NCI-H1048 (cell line): ENCODE measurements at places on chromosomes 12 and 14.

DNA sequence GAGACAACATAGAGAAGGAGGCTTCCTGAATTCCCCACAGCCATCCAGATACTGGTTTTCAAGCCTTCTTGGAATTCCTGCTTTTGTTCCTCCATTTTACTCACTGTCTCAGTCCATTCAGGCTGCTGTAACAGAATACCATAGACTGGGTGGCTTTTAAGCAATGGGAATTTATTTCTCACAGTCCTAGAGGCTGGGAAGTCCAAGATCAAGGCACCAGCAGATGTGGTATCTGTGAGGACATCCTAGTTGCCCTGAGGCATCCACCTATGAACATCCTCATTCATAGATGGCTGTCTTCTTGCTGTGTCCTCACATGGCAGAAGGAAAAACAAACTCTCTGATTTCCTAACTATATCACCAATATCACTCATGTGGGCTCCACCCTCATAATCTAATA lies 374.9 kb downstream of the FUT8 start:
- no peak for DNase-seq

GRCh38 chr12:75706786-75707605 lies 195.6 kb upstream of the KRR1 start:
- DNase-seq, result no peak

DNA sequence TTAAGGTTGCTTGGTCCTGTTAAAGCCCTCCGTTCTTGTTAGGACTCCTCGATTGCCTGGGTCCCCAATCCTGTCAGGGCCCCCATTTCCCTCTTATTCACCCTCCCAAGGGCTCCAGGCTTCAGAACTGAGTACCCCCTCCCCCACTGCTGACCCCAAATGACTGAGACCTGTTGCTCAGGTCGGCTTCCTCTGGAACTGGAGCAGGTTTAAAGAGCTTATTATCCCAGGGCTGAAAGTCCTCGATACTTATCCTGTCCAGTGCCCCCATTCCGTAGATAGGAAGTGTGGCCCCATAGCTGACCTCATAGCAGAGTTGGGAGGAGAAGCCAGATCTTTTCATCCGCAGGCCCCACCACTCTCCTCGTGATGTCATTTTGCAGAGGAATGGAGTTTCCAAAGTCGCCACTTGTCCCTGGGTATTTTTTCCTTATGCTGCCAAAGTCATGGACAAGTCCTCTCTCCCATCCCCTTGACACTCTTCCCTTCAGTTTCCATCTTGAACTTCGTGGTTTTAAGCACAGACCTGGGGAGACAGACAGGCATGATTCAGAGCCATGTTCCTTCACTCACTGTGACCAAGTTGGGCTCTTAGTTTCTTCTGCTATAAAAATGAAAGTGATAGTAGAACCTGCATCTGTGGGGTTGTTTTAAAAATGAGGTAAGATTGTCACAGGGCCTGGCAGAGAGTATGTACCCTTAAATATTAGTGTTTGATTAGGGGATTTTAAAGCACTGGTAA lies 1.2 kb downstream of the USP30 start:
- DNase-seq, result no peak

GRCh38 chr14:88312257-88312656 lies 10.8 kb downstream of the KCNK10 start:
- no peak for DNase-seq

DNA sequence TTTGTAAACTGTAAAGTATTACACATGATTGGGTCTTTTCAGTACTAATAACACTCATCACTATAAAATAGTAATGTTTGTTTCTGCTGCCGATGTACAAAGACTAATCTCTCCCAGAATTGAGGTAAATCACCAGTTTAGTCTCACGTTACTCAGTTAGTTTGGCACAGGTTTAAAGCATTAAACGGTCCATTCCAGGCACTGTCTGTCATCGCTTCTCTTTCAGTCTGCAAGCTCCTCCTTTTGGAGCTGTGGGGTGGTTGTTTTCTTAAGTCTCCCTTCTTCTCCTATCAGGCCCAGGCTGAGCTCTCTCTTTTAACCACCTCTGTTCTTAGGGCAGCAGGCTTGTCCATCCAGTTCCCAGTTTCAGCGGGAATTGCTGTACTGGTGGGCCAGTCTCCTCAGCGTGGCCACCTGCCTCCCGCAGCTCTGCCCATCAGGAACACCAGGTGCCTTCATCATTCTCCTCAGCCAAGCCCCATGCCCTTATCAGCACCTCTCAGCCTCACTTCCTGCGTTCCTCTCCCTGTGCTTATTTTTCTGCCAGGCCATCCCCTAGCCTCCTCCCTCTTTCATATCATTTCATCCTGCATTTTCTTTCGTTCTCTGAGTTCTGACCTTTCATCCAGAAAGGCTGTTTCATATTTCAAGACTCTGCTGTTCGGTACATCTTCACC lies 149.0 kb downstream of the TGFB3 start:
- no peak for DNase-seq

- no peak for DNase-seq
These were observed 268.9 kb downstream of the SUDS3 start for GRCh38 chr12:118645219-118645618.

GRCh38 chr12:85725991-85726390 lies 110.2 kb downstream of the RASSF9 start:
- no peak for DNase-seq

GRCh38 chr12:20047901-20048300 lies 320.4 kb upstream of the PDE3A start:
- no peak for DNase-seq

DNA sequence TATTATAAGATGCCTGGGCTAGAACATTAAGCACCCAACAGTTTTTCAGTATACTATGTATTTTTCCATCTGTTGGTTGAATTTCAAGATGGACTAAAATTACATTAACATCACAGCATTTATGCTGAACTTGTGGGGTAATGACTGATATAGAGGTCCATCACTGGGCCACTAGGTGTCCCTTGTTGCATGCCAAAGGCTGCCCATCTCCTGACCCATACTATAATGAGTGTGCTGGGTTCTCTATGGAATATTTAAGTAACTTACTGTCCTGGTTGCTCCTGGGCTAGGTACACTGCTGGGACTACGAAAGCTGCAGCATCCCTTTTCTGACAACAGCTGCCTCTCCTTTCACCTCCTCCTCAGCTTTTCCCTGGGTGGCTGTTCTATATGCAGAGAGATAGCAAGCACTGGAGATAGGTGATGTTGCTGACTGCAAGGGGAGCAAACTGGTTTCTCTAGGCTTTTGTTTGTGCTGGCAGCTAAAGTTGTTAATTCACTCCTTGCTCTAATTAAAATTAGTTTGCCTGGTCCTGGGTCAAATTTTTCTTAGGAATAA lies 138.6 kb upstream of the TRHDE start:
- DNase-seq, result no peak

DNA sequence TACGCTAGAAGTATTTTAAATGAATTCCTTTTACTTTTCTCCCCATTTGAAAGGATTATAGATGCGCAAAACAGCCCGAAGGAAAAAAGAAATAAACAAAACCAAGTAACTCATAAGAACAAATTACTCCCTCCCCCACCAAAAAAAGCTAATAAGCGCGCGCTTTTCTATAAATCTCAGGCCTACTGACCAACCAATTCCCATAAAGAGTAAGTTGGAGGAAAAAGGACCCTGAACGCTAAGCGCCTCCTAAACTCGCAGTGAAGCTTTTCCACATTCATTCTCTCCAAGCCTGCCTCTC lies 588 bp downstream of the MBIP start:
- DNase-seq, result no peak

DNA sequence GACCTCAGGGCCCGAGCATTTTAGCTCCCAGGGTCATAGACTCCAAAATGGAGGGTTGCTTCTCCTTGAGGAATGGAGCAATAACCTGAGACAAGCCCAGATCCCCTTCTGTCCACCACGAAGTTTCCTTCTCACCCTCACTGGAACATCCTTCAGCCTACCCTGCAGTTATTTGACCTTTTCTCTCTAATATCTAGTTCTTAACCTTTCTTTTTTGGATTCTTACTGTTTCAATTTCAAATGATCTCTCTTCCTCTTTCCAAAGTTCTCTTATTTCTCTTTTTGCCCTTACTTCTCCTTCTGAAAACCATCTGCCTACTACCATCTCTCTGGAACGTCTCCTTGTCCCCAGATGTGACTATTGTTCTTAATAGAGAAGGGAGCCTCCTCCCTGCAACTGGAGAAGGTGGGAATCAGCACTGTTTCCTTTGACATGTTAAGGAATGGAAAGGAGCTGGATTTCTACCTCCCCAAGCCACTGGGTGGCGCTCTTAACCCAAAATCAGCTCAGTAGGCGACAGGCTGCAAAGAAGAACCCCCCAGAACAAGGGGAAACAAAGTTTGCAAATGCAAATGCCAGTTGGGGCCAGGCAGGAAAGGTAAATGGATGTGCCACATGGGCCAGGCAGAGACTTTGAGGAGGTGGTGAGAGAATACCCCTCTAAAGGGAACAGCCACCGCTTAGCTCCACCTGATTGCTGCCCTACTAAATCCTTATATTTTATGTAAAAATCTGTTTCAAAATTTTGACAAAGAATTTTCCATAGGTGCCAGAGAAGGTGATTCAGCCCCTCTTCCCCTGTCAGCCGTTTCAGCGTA lies 22.4 kb upstream of the PDE1B start:
- no peak for DNase-seq

- DNase-seq, result no peak
These were observed 42.9 kb downstream of the BRAP start for GRCh38 chr12:111642681-111643426.

DNA sequence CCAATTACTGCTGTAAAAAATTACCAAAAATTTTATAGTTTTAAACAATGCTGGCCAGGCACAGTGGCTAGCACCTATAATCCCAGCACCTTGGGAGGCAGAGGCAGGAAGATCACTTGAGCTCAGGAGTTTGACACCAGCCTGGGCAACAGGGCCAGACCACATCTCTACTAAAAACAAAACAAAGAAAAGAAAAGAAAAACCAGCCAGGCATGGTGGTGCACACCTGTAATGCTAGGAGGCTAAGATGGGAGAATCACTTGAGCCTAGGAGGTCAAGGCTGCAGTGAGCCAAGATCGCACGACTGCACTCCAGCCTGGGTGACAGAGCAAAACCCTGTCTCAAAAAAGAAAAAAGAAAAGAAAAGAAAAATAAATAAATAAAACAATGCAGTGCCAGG lies 54.0 kb upstream of the ARID2 start:
- no peak for DNase-seq

DNA sequence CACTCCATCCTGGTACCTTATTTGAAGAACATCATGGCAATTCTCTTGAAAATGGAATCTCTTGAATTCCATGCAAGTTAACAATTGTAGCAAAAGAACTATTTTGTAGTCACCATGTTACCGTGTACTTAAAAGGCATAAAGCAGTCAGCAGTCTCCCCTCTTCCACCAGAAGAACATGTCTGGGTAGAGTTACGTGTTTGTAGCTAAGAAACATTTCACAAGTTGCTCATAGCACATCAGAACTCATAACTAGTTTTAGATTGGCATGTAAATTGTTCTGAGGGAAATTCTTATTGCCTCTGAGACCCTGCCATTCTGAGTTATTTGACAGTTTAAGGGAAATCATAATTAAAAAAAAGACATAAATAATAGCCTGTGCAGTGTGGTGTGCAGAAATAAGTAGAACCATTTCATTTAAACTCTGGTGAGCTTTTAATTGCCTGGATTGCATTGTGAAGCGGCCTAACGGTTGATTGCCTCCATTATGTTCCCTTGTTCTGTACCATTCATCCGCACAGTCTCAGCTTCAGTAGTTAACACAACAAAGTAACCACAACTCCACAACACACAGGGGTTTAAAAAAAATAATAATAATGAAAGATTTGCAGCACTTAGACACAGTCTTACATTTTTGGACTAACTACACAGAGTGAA lies 2.6 kb downstream of the LMO3 start:
- no peak for DNase-seq

DNA sequence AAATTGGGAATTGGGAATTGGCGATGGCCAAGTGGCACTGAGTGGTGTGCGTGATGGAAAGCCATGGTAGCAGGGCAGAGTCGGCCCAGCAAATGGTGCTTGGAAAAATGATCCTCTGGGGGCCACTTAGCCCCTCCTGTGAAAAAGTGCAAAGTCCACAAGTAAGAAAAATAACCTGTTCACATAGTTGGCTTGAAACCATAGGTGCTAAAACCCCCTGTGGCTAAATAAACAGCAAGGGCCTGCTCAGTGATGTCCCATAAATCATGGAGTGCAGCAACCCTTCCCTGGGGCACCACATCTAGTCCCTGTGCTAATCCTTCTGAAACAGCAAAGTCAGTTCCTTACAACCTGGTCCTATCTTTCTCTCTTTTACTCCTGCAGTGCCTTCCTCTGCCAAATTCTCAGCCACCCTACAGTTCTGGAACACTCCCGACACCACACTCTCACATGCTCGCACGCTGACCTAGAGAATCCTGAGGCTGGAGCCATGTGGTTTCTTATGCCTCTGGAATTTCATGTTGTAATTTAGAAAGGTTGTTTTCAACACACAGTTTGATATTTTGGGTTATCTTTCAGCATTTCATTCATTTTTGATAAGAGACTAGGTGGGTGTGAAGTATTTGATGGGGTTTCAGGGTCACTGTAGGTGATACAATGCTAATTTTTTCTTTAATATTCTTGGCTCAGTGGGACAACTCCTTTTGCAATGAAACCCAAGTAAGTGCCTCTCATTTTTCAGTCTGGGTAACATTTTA lies 123.6 kb downstream of the SMOC1 start:
- no peak for DNase-seq

- no peak for DNase-seq
These were observed 10.3 kb downstream of the VEZT start for GRCh38 chr12:95227818-95228356.

DNA sequence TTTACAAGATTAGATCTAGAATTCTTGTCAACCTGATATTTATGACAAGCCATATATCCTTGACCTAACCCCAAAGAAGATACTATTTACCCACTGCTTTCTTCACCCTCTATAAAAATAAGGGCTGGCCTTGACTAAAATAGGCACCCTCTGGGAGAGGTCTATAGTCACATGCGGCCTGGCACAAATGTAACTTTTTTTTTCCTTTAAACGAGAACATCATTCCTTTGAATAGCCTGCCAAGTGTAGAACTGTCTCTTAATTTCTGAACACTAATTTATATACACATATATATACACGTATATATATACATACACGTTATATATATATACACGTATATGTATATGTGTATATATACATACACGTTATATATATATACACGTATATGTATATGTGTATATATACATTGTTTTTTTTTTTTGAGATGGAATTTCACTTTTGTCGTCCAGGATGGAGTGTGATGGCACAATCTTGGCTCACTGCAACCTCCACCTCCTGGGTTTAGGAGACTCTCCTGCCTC lies 18.6 kb downstream of the PPTC7 start:
- DNase-seq, result no peak

GRCh38 chr14:89635615-89636014 lies 218.6 kb upstream of the FOXN3 start:
- DNase-seq, result no peak

- DNase-seq, result no peak
These were observed 37.6 kb upstream of the GRIP1 start for GRCh38 chr12:66716522-66716921.

GRCh38 chr12:76768576-76768975 lies 4.7 kb downstream of the ZDHHC17 start:
- DNase-seq, result no peak

DNA sequence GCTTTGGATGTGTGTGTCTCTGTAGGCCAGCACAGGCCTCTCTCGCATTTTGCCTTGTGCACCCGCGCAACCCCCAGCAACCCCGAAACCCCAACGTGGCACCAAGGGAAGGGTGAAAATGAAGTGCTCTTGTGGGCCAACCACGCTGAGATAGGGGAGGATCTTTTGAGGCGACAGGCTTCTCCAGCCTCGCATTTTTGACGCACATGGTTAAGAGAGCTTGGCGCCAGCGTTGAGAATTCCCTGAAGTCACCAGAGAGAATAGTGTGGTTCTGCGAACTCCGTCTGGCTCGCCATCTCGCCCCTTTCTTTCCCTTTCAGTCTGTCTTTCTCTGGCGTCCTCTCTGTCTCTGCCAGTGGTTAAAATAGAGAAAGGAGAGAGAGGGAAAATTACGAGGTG lies 1.9 kb upstream of the TBX3 start:
- no peak for DNase-seq
